ENCODE measurements at places on chromosomes 1 and 21.

DNA sequence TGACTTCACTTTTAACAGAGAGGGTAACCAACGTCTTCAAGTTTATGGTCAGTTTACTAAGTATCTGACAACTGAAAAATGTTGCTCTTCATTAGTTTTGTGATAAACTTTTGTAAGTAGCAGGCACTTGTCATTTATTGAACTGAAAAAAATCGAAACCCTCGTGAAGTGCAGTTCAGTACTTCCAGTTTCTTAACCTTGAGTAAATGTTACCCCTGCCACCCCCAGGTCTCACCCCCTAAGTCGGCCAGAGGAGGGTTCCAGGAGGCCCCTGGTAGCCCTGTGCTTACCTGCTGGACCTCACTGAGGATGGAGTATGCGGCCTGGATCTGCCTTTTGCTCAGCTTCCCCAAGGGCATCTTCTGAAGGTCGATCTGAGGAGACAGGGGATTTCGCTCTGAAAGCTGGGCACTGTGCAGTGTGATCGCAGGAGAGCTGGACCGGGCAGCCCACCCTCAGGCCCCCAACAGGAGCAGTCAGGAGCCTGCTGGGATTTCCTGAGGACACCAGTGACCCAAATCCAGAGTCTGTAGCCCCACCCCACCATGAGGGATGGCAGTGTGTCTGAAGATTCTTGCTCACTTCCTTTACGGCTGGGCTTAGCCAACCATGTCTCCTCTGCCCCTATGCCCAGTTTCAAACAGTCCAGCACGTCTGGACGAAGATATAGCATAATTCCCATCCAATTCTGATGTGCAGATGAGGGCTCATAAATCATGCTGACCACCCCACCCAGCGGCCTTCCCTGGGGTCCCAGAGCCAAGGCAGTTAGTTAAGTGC is 37.6 kb downstream of the PARP1 start:
- DNase-seq, result no peak

GRCh38 chr1:231850786-231851185 is 224.2 kb downstream of the DISC1 start:
- no peak for DNase-seq

GRCh38 chr1:108063703-108064102 is 98.7 kb upstream of the VAV3 start:
- DNase-seq, result no peak

GRCh38 chr1:111271464-111271801 is 19.2 kb upstream of the CHIA start:
- DNase-seq, result no peak

Data from mesothelial cell of epicardium (in vitro differentiated cells).